ENCODE measurements at places on chromosomes 2 and 18. TPM values are rescaled to one million over a fixed set of nuclear protein-coding genes. Genes with fewer than 3 reads are reported as not detected.

TACR1 gene
- 0.15 TPM for polyA plus RNA-seq

ZAP70 gene
- polyA plus RNA-seq: 0.62 TPM

DNA sequence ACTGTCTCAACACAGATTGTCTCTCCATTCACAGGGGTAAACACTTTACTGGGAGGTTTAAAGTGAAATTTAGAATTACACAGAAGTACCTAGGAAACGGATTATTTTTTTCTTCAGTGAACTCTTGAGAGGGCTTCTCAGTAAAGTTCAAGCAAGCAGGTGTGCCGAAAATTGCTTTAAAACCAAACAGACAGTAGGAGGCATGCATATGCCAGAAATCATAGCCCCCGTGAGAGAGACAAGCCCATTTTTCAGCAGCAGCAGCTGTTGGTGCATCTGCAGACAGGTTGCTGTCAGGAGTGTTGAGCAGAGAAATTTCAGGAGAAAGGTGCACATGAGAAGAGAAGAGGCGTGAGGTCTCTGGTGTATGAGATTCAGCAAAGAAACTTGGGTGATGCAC lies 2115.5 kb upstream of the CELF4 start:
- H3K36me3 ChIP-seq: no peaks in the 10 kb centered on the region
- H3K4me3 ChIP-seq: no peak overlapping the region
- DNase-seq: no peak
- no peak overlapping the region for H3K27ac ChIP-seq
- no peaks in the 10 kb centered on the region for H3K4me1 ChIP-seq

GRCh38 chr2:133146893-133147292 lies 421.4 kb downstream of the NCKAP5 start:
- DNase-seq: no peak
- no peaks in the 10 kb centered on the region for H3K27me3 ChIP-seq
- H3K4me3 ChIP-seq: no peak overlapping the region
- H3K36me3 ChIP-seq: no peaks in the 10 kb centered on the region

STARD6 gene
- not detected for polyA plus RNA-seq

REEP1 gene
- polyA plus RNA-seq: 4.9 TPM

DNA sequence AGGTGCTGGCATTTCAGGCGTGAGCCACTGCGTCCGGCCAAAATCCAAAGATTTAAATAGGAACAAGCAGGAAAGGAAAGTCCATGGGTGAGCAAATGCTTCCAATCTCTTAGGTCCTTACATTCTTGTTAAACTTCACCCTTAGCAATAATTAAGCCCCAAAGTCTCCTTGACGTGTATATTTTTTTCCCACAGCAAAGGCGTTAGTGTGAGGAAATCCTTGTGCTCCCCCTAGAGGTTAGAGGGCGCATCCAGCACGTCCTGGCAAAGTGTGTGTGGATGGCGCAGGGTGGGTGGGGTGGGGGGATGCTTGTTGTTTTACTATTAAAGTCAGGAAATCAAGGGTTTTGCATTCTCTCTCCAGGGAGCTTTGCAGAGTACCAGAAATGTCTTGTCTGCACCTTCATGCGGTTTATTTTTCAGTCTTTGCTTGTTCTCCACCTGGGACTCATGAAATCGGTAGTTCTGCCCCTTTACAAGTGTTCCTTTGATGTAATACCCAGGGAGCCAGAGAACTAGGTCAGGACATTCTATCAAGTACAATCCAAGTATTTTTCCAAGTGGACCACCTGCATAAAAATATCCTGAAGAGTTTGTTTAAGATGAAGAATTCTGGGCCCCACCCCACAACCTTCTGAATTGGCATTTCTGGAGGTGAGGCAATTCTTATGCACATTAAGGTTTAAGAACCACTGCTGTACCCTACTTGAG lies 22.2 kb upstream of the ITSN2 start:
- DNase-seq: peak; percentile 79
- H3K4me1 ChIP-seq: peaks cover 7% of the 10 kb centered on the region
- H3K27ac ChIP-seq: no peak overlapping the region
- H3K4me3 ChIP-seq: no peak overlapping the region
- no peaks in the 10 kb centered on the region for H3K36me3 ChIP-seq

DNA sequence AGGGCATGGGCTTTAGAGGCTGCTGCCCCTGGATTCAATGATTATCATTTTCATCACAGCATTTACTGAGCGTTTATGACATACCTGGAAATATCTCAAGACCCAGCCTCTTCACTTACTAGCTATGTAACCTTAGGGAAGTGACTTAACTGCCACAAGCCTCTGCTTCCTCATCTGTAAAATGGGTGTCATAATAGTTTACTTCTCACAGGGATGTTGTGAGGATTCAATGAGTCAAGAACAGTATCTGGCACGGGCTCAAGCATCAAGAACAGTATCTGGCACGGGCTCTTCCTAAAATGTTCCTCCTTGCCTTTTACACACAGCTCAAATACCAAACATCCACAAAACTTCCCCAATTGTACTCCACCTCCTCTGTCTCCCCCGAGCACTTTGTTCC lies 31.4 kb downstream of the LGALSL start:
- no peaks in the 10 kb centered on the region for H3K4me1 ChIP-seq
- DNase-seq: no peak
- H3K27me3 ChIP-seq: no peaks in the 10 kb centered on the region
- H3K27ac ChIP-seq: no peak overlapping the region
- H3K36me3 ChIP-seq: no peaks in the 10 kb centered on the region
